ENCODE measurements at places on chromosomes 2 and 18.

DNA sequence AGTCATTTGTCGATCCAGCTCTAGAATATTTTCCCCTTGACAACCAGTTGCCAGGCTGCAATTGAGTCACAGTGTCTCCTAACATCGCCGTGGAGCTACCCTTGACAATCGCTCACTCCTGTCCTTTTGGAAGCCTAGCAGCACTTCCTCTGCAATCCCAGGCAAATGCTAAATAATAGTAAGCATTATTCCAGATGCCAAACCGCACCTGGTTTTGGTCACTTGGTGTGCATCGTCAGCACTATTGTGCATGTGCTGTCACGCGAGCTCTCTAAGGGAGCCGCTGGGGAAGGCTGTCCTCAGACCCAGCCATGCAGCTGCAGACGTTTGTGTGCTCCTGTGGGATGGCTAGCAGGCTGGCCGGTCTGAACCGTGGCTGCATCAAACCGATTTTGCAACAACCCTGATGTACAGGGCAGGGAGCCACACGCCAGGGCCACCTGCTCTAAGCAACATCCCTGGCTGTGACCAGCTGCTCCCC is 549.5 kb upstream of the ID2 start:
- no peaks in the 10 kb centered on the region for H3K4me1 ChIP-seq
- H3K36me3 ChIP-seq = no peaks in the 10 kb centered on the region
- no peak overlapping the region for H3K27ac ChIP-seq
- H3K4me3 ChIP-seq = no peak overlapping the region
- no peaks in the 10 kb centered on the region for H3K27me3 ChIP-seq
- no peak for DNase-seq

DNA sequence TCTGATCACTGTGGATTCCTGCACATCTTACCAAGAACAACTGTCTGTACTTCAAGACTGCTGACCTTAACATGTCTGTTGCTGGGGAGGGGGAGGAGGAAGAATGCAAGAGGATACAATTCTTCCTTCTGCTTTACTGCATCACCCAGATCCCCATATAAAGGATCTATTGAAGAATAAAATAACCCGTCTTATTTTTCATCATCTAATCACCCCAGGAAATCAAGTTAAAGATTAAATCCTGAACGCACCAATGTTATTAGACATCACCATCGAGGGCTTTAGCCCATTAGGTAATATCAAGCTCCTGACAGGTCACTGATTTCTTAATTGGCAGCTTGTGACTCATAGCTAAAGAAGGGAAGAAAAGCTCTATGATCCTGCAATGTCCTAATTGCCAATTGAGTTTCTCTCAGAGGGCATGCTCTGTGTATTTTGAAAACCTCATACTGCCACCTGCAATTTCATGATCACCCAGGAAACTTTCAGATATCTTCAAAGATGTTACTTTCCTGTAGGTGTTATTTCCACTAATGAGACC is 75.4 kb upstream of the KCNE4 start:
- no peaks in the 10 kb centered on the region for H3K27me3 ChIP-seq

DNA sequence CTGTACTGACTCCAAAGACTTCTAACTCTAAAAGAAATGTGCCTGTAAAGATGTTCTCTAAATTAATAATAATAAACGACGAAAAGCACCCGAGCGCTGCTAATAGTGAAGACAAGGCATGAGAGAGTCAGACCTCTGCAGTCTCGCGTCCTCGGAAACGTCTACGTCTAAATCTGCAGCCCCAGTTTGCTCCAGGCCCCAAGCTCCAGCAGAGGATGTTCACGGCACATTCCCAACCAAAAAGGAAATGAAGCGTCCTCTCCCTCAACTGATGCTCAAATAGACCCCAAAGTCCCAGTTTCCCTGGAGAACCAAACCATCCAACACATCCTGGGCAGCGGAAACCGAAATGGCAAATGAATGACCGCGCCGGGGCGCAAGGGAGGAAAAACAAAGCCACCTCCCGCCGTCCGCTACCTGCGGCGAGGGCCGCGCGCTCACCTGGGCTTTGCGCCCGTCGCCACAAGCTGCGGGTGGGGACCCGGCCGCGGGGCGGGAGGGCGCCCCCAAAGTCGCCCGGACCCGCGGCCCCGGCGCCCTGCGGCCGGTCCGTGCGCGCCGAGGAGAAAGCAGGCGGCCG is 47.1 kb upstream of the CCDC150 start:
- peaks cover 8% of the 10 kb centered on the region for H3K4me1 ChIP-seq
- H3K36me3 ChIP-seq = no peaks in the 10 kb centered on the region
- peak overlapping the region; percentile 6 for H3K27ac ChIP-seq
- no peaks in the 10 kb centered on the region for H3K27me3 ChIP-seq

DNA sequence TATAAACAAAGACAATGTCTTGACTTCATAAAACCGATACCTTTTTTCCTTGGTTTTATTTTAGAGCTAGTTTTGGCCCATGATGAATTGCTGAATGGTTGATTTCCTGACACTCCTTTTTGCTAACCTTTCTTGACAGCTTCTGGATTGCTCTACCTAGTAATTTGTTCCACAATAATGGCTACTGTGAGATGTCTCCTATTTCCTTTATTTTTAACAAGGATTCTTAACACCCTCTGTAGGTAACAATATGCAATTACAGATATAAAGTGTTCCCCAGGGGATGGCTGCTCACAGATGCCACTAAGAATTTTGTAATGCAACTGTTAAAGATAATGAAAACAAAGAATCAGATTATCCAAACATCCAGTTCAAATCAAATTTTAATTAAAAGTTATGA is 100.8 kb upstream of the ATP5MC3 start:
- no peak overlapping the region for H3K4me3 ChIP-seq
- no peaks in the 10 kb centered on the region for H3K4me1 ChIP-seq
- H3K27me3 ChIP-seq = peaks cover 3% of the 10 kb centered on the region
- H3K27ac ChIP-seq = no peak overlapping the region

DNA sequence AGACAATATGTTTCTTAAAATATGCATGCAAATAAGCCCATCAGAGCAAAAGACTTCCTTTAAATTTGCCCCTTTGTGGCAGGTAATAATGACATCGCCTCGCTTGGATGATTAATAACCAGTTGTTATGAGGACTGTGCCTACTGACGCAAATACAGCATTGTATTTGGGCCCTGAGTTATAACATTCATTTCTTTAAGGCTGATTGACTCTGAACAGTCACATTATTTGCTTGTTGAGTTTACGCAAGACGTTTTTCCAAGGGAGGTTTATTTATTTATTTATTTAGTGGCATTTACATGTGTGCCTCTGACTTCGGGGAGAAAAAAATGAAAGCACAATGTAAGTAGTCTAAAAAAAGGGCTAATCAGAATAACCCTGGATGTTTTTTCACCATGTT is 88.3 kb downstream of the SLC8A1 start:
- H3K27ac ChIP-seq = no peak overlapping the region
- no peaks in the 10 kb centered on the region for H3K27me3 ChIP-seq
- no peak overlapping the region for H3K4me3 ChIP-seq
- peaks cover 28% of the 10 kb centered on the region for H3K4me1 ChIP-seq
- H3K36me3 ChIP-seq = no peaks in the 10 kb centered on the region
- no peak for DNase-seq

DNA sequence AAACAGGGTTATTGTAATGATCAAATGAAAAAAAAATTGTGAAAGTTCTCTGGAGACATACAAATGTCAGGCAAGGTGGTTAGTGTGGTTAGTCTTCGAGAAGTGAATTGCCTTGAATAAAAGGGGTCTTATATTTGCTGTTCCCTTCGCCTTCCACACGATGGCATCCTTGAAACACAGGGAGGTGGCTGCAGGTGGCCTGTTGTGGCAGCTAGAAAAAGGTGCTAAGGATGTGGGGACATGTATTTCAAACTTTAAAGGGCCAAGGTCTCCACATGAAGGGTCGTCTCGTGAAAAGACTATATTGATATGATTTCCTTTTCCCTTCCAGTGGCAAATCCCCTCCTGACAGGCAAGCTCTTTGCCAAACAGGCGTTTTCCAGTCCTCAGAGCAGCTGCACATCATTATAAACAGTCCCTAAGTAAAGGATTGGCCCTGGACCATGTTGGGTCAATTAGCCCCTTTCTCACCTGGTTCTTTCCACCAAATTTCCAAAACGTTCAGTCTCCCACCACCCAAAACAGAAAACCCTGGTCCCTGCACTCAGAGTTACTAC is 68.5 kb downstream of the COPS8 start:
- H3K4me3 ChIP-seq = no peak overlapping the region
- no peaks in the 10 kb centered on the region for H3K36me3 ChIP-seq
- H3K27me3 ChIP-seq = 0 out of 2 replicates have a peak, but pooled peaks cover 4% of the 10 kb centered on the region
- H3K27ac ChIP-seq = no peak overlapping the region
- no peaks in the 10 kb centered on the region for H3K4me1 ChIP-seq
- peak; percentile 53 for DNase-seq

- peaks cover 2% of the 10 kb centered on the region for H3K4me1 ChIP-seq
- H3K27ac ChIP-seq = no peak overlapping the region
- no peaks in the 10 kb centered on the region for H3K36me3 ChIP-seq
- peak; percentile 37 for DNase-seq
Measured at GRCh38 chr18:45106331-45106774, 425.7 kb downstream of the SETBP1 start.
